HuH-7 (cell line): ENCODE measurements at places on chromosomes 4 and X.

DNA sequence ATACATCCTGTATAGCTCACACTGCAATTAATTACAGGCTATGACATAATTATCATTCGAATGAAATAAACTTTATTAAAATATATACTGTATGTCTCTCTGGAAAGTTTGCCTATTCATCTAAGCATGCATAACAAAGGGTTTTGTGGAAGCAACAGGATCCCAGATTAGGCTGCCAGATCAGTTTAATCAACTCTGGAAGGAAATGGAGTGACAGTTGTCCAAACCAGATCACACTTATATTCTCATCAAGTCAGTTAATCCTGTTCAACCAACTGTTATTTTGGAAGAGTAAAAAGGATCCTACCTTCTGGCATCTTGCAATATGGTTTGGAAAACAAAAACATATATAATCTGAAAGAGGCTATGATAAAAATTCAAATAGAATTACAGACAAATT lies 312.2 kb downstream of the FAT4 start:
- DNase-seq = no peak

- no peak for DNase-seq
These were observed 76.6 kb downstream of the FBXW7 start for GRCh38 chr4:152459326-152459725.

- no peak for DNase-seq
These were observed 1718.9 kb downstream of the C4orf33 start for GRCh38 chr4:130814896-130815295.

- DNase-seq = no peak
These were observed 30.3 kb downstream of the SLC16A2 start for GRCh38 chrX:74451450-74452198.

DNA sequence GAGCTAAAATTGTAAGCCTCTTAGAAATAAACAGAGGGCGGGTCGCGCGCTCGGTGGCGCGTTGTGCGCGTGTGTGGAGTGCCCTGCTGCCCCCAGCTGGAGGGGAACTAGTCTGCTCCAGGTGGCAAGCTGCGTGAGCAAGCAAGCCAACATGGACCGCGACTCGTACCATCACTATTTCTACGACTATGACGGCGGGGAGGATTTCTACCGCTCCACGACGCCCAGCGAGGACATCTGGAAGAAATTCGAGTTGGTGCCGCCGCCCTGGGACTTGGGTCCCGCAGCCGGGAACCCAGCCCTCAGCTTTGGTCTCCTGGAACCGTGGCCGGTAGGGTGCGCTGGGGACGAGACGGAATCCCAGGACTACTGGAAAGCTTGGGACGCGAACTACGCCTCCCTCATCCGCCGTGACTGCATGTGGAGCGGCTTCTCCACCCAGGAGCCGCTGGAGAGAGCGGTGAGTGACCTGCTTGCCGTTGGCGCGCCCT lies 66.1 kb downstream of the DNAAF6 start:
- peak; percentile 45 for DNase-seq

GRCh38 chr4:116598980-116599789 lies 486.2 kb downstream of the TRAM1L1 start:
- no peak for DNase-seq
